ENCODE measurements at places on chromosomes 1 and 21.

DNA sequence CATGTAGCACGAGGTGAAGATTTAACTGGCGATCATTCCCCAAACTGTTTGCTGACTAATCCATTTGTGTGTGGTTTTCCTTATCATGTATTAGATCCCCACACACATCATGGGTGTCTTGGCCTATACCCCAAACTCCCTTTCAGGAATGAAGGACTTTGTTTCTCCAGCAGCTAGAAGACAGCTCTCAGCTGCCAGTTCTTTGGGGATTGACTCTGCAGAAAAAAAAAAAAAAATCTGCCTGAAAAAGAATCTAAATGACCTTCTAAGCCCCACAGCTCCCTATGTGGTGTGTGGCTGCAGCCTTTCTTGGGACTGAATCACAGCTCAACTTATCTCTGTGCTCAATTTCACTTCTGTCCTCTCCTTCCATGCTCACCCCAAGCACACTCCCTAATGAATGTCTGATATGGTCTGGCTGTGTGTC lies 256.3 kb upstream of the DUSP10 start:
- no peak for DNase-seq

DNA sequence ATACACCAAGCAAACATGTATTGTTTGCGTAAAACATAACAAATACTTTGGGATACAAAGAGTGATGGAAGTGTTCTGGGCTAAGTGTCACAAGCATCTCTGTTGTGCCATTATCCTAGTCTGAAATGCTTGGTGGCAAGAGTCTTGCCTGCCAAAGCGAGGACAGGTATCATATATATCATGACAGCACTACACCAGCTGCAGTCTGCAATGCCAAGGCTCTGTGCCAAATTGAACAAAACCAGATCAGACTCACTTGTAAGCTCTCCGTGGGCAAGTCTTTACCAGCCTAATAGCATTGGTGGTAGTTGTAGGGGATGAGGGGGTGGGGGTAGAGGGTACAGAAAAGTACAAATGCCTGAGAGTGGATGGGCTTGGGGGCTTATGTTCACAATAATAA lies 119.2 kb downstream of the RWDD3 start:
- DNase-seq = no peak

DNA sequence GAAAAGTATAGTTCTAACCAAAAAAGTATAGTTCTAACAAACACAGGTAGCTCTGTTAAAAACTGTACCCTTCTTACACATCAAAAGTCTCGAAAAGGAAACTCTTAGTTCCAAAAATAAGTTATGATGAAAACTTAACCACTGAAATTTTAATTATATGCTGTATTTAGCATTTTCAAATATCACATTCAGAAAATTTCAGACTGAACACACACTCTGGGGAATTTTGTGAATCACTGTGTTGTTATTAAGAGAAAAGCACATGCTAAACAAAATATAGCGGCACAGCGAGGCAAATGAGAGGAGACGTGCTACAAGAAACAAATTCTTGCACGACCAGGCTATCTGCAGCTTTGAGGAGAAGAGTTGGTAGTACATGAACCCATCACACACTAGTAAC lies 30.4 kb downstream of the VAV3 start:
- DNase-seq = no peak

GRCh38 chr1:53678938-53679825 lies 59.8 kb downstream of the GLIS1 start:
- no peak for DNase-seq

- no peak for DNase-seq
Observed at GRCh38 chr1:111989531-111990025, at the start of gene KCND3. Gene KCND3 (minus strand): TSS chr1:111989668.

DNA sequence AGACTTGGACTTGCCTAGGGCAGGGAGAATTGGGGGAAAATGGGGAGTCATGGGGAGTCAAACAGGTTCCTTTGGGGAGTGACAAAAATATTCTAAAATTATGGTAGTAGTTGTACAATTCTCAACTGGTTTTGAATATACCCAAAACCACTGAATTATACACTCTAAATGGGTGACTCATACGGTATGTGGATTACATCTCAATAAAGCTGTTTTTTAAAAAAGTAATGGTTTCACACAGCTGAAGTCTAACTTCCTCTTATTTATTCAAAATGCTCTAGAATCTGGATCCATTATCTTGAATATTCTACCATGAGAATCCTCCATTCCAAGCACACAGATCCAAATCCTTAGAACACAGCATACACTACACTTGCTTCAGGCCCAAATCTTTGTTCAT lies 11.1 kb downstream of the EIF4G3 start:
- no peak for DNase-seq

- DNase-seq = no peak
Observed at GRCh38 chr1:93565496-93566206, 116.0 kb downstream of the BCAR3 start.

DNA sequence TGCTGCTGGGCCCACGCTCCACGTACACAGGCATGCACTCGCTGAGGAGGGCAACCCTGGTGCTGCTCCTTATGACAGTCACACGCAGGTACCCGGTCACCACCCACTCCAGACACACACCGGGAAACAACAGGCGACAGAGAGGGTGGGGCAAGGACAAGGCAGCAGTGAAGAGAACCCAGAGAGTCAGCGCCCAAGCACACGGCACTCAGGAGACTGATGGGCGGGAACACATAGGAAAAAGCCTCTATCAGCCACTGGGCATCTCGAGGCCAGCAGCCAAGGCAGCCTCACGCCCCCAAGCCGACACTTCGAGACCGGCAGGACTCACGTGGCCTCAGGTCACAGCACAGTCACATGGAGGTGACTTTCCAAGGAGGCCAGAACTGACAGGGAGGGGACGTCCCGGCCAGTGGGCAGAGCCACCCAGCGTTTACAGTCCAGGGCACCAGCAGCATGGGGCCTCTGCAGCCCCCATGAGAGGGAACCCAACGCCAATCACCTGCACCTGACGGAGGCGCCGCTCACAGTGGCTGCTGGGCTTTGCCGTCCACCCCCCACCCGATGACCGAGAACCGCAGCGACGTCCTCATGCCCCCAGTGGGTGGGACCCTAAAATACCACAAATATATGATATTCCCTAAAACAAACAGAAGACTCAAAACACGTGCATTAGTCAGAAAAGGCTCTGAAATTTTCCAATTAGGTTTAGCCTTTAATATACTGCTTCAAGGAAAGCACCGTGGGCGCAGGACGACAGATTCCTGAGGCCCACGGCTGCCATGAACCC lies 19.7 kb downstream of the PTTG1IP start:
- DNase-seq = no peak
